ENCODE measurements at places on chromosomes 6 and 20.

DNA sequence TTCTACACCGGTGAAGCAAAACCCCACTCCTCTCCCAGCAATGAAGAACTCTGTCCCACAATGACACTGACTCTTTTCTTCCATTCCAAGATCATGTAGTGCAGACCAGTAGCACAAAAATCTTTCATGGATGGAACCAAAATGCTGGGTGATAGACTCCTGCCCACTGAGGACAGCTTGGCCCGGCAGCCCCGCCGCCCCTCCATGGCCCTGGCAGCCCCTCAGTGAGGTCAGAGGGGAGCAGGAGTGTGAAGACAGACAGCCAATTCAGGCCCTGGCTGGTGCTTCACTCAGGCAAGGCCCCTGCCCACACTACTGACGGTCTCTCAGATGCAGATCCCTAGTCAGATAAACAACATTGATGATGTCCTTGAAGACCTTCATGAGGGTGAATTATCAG, 131.9 kb upstream of the SYNDIG1 start:
- no peak for DNase-seq

DNA sequence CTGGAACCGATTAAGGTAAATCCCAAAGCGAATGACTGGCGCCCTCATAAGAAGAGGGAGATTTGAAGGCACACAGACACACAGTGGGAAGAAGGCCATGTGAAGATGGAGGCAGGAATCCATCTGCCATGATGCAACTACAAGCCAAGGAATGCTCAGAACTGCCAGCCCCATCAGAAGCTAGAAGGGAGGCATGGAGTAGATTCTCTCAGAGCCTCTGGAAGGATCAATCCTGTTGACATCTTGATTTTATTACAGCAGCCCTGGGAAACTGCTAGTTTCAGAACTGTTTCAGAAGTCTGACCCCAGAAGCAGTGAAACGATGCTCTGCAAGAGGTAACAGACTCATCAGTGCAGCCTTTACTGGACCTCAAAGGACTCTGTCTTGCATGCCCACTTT, 103.5 kb upstream of the GPR6 start:
- no peak for DNase-seq

GRCh38 chr6:104603108-104603745, 256.5 kb downstream of the HACE1 start:
- DNase-seq: no peak

DNA sequence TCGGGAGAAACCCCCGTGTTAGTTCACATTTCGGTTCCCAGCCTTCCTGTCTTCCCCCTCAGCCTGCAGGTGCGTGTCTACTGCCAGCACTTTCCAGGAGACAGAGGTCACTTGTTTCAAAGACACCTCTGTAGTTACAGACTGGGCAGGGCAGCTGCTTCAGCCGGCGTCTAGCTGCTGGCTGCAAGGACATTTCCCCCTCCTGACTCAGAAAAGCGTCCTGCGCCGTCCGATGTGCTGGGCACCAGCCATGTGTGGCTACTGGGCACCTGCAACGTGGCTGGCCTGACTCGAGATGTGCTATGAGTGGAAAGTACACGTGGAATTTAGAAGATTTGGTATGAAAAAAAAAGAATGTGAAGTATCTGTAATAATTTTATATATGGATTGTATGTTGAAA, 37.6 kb downstream of the RRBP1 start:
- DNase-seq: no peak

GRCh38 chr6:138805016-138805765, 9.3 kb downstream of the ECT2L start:
- no peak for DNase-seq

DNA sequence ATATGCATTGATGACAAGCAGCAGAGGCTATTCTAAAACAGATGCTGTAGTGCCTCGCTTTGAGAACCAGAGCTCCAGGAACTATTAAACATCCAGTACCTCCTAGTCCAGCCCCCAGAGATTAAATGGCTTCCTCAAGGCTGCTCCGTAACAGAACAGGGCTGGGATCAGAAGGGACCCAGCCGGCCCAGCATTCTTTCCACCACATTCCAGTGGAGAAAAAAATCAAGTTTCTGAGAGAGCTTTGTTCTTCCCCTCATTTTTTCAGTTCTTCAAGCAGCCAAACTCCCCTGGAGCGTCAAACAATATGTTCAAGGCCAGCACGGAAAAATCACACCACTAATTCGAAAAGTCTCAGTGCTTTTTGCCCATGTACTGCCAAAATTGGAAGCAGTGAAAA, 5.8 kb upstream of the STMND1 start:
- peak; percentile 83 for DNase-seq

- DNase-seq: no peak
Measured at GRCh38 chr20:35663516-35664465, 909 bp downstream of the CPNE1 start.

DNA sequence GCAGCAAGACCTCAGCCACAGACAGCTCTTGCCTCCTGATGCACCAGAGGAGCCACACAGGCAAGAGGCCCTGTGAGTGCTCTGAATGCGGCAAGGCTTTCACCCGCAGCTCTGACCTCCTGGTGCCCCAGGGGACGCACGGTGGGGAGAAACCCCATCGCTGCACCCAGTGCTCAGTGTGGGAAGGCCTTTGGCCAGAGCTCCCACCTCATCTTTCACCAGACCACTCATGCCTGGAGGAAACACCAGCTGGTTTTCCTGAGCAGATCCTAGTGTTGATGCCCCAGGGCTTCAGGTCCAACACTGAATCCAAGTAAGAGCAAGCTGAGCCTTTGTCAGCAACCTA, 37.0 kb upstream of the XRN2 start:
- no peak for DNase-seq

DNA sequence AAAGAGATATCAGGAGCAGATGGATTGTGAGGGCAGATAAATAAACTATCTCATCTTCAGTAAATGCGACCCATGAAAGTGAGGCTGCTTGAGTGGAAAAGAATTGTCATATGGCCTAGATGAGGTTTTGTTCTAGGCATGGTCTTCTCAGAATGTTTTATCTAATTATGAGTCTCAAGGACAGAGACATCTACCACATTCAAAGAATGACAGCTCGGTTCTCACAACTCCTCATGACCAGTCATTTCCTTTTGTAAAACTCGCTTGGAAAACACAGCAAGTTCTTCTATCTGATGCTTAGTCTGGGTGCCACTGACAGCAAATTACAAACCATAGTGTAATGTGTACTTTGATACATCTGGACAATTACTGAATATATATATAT, 140.5 kb downstream of the CCDC170 start:
- no peak for DNase-seq

DNA sequence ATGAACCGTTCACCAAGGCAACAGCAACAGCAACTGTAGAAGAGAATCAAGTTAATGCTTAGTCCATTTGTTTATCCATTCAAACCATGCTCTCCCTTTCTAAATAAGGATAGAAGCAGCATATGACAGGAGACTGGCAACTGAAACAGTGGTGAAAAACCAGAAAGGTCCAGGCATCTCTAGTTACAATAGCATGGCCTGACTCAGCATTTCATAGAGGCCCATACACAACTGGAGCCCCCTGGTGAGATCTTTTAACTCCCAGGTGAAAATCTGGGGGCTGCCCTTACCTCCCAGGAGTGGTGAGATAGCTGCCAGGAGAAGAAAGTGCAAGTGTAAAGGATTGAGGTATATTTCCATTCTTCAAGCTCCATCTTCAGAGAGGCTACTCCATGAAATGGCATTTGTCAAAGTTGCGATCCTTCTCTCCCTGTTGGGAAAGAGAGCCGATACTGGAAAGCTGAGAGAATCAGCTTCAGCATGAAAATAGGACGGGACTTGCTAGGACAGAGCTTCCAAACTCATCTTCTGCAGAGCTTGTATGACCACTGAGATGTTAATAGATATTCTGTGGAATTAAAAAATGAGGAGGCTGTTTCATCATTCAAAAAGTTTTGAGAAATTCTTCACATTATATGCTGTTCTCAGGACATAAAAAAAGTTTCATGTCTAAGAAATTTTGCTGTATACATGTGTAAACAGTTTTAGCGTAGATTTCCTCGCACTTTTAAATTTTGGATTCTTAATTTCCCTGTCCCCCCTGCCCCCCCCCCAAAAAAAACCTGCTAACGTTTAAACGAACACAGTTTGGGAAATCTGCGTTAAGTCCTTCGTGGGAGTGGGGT, 10.9 kb upstream of the SLC2A12 start:
- DNase-seq: no peak

GRCh38 chr6:89360415-89360999, 8.0 kb upstream of the UBE2J1 start:
- peak; percentile 50 for DNase-seq

DNA sequence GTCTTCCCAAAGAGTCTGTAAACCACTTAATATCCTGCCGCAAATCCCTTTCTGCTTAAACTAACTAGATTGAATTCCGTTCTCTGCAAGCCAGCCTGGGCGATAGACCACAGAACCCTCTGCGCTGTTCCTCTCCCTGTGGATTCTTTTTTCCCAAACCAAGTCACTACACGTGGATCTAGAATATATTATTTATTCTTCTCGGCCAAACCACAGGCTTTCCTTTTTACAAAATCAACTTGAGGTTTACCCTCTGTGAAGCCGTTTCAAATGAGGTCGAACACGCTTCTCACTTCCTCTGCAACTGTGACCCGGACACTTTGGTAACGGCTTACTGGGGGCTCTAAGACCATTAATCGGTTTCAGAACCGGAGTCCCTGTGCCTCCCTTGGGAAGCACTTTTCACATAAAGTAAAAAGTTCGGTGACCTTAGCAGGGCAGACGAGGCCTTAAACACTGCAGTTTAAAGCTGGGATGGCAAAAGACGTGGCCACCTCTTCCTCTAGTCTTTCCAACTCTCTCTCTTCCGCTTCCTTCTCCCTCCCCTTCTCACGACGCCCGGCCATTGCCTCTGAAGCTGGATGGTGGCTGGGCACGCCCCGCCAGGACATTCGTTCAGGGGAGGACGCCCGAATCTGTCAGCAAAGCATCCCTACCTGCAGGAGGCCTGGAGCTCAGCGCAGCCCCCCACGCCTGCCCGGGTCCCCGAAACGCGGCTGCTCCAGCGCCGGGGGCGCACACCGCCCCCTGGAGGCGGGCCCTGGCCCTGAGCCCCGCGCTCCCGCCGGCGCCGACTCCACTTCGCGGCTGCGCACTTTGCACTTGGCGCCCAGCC, 55.0 kb upstream of the FOXC1 start:
- DNase-seq: no peak

- DNase-seq: no peak
Measured at GRCh38 chr20:21096321-21097043, 9.7 kb downstream of the LINC00237 start.

- DNase-seq: no peak
Measured at GRCh38 chr6:62775427-62776022, 435.7 kb upstream of the FKBP1C start.

- no peak for DNase-seq
Measured at GRCh38 chr6:92748131-92748530, 671.2 kb downstream of the EPHA7 start.

GRCh38 chr6:38713812-38714211, 1.3 kb upstream of the DNAH8 start:
- no peak for DNase-seq

GRCh38 chr20:23856736-23857135, 22.8 kb downstream of the CST5 start:
- no peak for DNase-seq

GRCh38 chr20:46808565-46808964, 86.1 kb upstream of the EYA2 start:
- DNase-seq: no peak

DNA sequence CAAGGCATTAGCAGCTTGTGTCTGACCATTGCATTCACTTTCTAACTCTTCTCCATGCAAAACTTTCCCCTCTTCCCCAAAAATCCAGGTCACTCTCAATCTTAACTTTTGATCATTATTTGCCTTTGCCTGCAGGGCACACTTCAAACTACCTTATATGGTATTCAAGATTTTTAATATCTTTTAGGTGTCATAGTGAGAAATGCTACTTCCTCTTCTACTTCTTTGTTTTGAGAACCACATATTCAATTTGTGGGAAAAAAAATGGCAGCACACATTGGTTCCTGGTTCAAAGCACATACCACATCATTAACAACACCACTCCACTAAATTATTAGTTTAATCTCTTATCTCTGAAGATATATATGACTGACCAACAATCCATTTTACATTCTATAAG, 1267.0 kb upstream of the CITED2 start:
- no peak for DNase-seq

DNA sequence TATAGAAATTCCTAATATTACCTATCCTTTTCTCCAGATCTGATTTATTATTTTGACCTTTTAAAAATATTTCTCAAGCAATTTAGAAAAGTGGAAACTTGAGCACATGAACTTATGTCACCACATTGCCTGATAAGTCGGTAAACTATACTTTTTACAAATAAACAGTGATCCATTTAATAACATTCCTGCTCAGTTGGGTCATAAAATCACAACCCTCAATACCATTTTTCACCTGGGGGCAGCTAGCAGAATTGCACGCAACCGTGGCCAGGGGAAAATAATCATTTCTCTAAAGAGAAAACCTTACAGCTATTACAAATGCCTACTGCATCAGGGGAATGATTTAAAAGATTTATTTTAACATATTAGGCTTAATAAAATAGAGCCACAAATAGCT, 614.5 kb downstream of the PHF3 start:
- DNase-seq: no peak

DNA sequence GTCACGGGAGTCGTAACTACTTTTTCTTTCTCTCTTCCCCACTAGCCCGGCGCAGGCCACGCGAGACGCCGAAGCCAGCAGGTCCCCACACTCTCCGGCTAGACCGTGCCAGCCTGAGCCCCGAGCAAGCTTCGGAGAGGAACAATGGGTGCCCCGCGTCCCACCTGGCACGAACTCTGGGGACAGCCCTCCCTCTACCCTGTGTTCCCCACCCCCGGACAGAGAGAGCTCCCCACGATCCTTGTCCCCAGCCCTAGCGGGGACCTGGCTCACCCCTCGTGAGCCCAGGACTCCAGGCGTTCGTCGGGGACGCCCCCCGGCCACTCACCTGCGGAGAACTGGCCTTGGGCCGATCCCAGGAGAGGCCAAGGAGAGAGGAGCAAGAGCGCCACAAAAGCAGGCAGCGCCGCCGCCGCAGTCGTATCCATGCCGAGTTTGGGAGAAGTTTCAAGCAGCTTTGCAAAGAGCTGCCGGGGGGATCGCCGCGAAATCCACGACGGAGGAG, 416 bp downstream of the PTPRK start:
- peak; percentile 65 for DNase-seq

DNA sequence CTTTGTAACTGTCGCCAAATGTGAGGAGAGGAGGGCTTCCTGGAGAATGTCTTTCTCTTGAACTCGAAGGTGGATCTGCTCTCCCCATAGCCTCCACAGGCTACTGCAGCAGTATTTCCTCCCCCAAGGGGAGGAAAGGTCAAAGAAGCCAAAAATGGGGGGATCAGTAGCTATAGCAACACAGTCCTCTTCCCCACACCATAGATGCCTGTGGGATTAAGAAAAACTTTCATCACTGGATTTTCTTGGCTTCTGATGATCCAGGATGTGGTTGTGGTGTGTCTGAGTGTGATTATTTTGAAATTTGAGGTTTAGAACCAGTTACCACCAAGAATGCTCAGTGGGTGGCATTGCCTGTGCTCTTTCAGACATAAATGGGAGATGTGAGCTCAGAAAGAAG, 140.1 kb upstream of the SPACA1 start:
- DNase-seq: peak; percentile 37

DNA sequence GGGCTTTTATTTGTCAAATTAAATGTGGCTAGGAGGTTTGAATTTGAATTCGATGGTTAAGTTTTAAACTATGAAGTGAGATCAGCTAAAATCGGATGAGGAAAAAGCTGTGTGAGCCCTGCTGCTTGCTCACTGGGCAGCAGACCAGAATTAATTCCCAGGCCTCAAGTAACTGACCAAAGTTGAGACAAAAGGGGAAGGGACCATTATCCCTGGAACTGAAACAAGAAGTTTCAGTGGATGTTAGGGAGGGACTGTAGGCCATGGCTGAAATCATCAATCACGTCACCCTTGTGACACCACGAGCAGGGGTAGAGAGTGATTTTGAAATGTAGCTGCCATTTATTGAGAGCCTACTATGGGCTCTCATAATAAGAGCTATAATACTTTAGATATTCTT, 7.0 kb upstream of the PRSS35 start:
- no peak for DNase-seq

Data from foreskin melanocyte (primary cell).